ENCODE measurements at places on chromosomes 3 and 15.

- DNase-seq: no peak
These were observed 354.1 kb downstream of the ROBO2 start for GRCh38 chr3:77394046-77394445.

- no peak for DNase-seq
These were observed 32.2 kb upstream of the MTMR14 start for GRCh38 chr3:9617056-9617455.

DNA sequence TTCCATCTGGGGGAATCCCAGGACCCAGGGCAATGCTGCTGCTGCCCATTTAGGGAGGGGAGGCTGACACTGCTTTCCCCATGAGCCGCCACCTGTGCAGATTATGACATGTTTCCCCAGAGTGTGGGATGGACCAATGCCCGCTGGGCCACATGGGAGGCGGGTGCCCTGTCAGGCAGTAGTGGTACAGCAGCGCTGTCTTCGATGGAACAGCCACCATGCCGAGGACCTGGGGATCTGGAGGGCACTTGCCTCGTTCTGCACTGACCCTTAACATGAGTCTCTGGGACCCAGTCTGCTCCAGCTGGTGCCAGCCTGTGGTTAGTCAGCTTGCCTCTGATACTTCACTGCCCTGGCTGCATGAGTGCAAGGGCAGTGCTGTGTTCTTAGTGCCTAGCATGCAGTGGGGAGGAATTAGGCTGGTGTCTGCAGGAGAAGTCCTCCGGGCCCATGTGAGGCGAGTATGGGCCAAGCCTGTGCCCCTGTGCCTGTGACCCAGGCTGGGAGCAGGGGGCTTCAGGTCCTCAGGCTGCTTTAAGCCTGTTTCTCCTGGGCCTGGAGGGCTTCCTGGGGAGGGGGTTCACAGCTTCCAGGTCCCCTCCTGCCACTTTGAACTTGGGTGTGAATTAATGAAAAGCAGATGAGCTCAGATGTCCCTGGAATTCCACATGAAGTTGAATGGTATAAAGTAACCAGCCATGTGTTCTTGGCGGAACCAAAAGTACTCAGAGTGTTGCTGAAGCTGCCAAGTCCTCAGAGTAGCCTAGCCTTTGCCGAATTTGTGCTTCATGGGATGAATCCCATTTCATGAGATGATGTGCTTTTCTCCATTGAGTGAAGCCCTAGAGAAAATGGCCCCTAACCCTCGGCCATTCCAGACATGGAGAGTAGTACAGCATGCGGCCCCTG lies 22.9 kb downstream of the KLF13 start:
- DNase-seq: no peak

DNA sequence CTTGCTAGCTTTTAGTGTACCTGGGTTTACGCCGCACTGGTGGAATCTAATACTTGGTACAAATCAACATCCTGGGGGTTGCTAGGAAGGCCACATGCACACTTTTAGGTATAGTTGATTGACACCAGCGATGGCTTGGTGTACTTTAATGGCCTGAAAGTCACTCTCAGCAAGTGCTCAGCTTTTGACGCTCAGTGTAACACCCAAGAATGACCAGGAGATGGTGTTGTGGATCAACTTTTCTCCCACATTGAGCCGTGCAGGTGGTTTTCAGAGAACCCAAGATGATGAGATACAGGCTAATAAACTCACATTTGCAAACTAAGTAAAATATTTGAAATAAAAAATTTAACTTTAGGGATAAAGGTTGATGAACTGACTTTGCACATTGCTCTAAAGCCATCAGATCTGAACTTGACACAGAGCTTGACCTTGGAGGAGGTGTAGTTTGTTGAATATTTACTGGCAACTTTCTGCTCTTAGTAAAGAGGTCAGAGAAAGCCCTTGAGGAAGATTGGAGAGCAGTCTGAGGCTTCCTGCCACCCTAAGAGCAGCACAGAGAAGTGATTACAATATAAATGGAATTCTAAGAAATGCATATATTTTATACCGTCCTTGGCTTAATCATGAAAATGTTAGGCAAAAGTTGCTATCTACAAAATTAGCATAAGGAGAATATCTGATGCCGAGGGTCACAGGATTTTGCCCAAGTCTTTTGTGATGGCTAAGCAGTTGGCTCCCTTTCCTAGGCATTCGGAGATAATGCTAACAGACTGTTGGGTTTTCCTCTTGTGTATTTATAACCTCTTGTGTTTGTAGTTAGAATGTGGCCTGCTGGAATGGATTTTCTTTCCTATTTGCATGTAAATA lies 143.4 kb upstream of the RASGRP1 start:
- no peak for DNase-seq

GRCh38 chr3:195555110-195555509 lies 12.0 kb upstream of the PPP1R2 start:
- DNase-seq: no peak

- no peak for DNase-seq
These were observed 28.1 kb downstream of the ANXA2 start for GRCh38 chr15:60369696-60370095.

Data from omental fat pad (tissue), 4 donors.